Mammary epithelial cell (primary cell): ENCODE measurements at places on chromosomes 11 and 22. TPM values are rescaled to one million over a fixed set of nuclear protein-coding genes. Genes with fewer than 3 reads are reported as not detected.

The DBX1 gene
- total RNA-seq, result not detected in 2 replicates

The FGF4 gene
- not detected in 2 replicates for total RNA-seq

The DERL3 gene
- not detected in 2 replicates for total RNA-seq

The GPR83 gene
- total RNA-seq, result not detected in 2 replicates

The PRR33 gene
- not detected for total RNA-seq

The GLB1L2 gene
- total RNA-seq, result 4.1 TPM in 2 replicates

The FOSL1 gene
- 12.5 TPM for total RNA-seq
